ENCODE measurements at places on chromosomes 4 and X.

DNA sequence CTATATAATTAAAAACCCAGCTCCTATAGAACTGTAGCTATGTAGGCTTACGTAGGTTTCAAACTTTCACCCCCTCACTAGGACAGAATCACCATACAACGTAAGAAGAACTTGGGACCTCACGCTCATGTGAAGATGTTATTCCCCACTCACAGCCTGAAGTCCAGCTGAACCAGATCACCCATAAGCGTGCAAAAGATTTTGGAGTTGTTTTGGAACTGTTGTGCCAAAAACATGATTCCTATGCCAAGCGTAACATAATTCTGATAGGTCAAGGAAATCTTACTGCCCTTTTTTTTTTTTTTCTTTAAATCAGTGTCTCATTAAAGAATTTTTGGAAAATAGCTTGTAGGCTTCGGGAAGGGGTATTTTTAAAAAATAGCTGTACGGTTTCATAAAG is 57.0 kb downstream of the LCORL start:
- DNase-seq: no peak

DNA sequence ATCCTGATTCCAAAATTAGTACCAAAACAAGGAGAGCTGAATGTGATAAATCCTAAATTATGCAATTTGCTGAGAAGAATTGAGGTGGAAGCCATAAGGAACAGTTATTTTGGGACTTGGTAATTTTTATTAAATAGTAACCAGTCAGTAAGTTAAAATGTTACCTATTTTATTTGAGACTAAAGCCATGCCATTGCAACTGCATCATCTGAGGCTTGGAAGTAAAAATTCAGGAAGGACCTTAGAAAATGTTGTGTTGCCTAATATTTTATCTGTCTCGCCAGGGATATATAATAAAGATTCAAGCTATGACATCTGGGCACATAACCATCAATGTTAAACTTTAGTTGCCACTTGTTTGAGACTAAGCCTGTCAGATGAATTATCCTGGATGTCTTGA is 341.3 kb upstream of the MAGEB16 start:
- no peak for DNase-seq

- no peak for DNase-seq
Measured at GRCh38 chr4:112982680-112983079, 66.8 kb upstream of the ANK2 start.

DNA sequence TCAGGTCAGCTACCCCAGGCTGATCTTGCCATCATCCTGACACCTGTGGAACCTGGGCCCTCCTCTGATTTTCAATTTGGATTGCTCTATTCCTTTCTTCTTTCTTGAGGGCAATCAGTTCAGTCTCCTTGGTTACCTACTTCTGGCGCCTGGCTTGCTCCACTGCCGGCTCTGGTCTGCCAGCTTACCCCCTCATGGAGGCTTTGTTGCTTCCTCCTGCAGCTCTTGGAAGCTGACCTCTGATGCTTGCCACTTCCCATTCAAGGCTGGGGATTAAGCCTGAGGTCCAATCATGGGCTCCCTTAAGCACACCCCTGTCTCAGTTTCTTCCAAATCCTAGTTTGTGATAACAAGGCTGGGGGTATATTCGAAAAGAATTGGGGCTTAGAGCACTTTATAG is 5.4 kb downstream of the TMEM154 start:
- DNase-seq: no peak

- DNase-seq: no peak
Measured at GRCh38 chrX:67563469-67564448, 19.9 kb downstream of the AR start.

DNA sequence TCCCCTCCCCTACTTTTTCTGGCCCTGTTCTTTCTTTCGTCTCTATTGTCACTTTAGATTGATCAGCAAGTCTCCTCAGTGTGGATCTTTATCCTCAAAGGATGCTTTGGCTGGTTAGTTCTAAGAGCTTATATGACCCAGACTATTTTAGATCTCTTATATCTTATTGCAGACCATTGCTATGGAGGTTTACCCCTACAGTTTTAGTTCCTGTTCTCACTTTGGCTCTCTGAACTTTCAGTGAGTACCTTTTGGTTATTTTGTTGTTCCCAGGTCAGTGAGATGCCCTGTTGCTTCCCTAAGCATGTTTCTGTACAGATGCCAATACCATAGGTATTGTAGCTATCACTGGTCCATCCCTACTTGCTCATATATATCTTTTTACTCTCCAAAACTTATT is 24.0 kb upstream of the MED14 start:
- DNase-seq: no peak

DNA sequence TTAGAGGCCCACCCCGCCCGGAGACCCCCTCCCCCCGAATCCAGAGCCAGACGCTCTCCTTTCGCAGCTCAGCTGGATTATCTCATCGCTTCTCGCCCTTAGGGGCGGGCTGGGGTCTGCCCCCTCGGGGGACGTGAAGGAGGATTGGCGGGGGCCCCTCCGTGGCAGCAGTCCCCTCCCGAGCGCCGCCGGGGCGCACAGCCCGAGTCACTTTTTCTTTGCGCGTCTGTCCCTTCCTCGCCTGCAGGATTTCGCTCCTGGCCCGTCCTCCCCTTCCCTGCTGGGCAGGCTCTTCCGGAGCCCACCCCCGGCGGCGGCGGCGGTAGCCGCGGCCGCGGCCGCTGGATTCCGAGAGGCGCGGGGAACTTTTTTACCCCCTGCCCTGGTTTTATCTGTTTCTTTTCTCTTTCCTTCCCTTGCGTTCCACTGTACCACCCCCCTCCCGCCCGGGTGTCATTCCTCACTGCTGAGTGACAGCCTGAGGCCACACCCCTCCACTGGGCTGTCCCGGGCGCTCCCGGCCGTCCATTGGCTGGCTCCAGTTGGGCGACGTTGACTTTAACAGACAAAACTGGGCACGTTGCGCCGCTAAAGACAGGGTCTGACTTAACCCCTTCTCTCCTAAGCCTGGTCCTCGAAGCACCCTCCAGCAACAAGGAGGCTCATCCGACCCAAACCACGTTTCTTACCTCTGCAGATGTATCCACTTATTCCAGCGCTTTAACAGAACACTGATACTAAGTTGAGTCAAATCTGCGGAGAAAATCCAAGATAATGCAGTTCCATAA is 492 bp upstream of the NKX3-2 start:
- DNase-seq: no peak

DNA sequence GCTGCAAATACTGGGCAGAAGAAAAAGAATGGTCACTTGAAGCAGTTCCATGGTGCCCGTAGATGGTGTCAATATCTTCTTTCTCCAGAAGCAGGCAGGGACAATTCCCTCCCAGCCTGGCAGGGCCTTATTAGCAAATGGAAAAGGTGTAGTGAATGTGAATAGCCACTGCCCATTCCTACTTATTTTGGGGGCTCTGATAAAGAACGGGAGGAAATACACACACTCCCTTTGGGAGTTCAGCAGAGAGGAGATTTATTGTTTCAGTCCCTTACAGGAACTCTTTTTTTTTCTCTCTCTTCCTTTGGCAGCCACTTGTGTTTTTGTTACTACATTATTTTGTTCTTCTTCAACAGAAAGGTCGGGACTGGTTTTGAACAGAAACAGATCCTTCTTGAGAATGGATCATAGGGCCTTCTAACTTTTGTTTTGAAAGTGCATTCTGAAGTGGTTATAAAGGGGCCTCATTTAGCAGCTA is at the start of gene EMCN:
EMCN (minus strand) TSS at position 159 of the 478 bp plus-strand sequence; CDS start at position 51, 108 bp downstream.
- DNase-seq: no peak

DNA sequence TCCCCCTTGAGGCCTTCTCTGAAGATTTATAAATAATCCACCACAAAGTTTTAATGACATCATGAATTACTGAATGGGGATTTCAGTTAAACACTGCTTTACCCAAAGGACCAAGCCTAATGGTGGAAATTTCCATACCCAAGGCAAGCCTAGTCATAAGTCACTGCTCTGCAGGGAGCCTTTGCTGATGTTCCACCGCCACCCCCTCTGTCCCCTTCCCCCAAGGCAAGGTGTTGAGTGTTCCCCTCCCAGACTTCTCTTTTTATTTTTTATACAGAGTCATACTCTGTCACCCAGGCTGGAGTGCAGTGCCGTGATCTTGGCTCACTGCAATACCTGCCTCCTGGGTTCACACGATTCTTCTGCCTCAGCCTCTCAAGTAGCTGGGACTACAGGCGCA is 76.4 kb upstream of the FUNDC1 start:
- no peak for DNase-seq

GRCh38 chr4:78671903-78672815 is 104.0 kb upstream of the BMP2K start:
- DNase-seq: no peak

GRCh38 chr4:138410266-138410665 is 168.1 kb upstream of the SLC7A11 start:
- no peak for DNase-seq

- no peak for DNase-seq
Measured at GRCh38 chr4:10655968-10656367, 28.6 kb downstream of the CLNK start.

DNA sequence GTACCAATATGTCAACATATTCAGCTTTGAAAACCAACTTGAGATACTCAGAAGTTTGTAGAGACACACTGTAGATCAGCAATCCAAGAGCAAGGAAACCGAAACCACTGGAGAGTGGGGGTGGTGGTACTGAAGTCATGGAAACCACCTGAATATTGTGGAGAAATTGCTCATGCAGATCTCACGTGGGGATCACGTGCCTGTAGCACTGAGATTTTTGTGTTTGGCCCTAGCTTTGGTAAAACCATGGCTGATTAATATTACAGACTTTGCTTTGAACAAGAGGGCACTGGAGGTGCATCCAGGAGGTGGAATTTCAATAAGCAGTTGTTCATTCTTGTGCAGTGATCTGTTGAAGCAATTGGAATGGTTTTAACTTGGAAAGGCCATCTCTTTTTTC is 47.2 kb downstream of the GBA3 start:
- DNase-seq: no peak

DNA sequence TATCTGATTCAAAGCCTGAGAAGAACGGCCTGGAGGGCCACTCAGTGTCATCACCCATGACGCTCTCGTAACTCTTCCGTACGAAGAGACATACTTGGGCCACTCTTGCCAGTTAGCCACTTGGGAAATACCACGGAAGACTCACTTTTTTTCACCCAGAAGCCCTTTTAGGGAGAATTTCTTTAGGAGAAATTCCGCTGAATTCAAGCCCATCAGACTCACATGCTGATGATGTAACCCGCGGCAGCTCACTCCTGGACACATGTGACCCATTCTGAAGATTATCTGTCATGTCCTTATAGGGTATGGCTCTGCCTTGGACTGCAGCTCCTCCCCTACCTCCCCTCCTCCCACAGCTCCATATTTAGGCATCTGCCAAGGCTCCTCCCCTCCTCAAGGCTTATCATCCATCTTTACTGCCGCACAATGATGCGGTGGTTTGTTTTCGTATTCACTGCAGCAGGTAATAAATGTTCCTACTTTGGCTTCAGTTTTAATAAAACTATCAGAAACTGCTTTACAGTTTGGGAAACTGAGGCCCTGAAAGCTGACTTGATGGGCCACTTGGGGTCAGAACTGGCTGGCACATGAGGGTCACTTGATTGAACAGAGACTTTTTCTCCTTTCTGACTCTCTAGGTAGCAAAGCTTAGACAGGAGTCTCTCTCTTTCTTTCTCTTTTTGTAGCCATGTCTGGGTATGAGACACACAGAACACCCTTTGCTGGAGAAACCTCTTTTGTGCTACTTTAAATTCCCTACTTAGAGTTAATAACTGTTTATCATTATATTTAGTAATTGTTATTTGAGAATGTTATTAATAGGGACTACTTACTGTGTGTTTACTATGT is 42.1 kb downstream of the RHOH start:
- DNase-seq: no peak

DNA sequence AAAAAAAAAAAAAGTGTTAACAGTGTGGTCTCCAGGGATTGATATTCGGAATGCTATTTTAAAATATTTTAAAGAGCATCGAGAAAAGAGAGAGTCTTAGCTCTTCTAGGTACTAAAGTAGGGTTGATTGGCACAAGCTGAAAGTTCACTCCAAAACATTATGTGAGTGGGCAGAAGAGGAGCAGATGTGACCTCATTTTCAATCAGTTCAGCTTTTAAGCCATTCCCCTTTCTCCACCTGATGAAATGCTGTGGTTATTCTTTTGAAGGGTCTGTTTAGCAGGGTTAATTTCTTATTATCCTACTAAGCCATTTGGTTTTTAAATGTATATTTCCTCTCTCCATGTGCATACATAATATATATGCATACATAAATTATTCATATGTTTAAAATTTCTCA is 69.2 kb downstream of the GALNT7 start:
- DNase-seq: no peak

GRCh38 chrX:72094894-72095293 is 36.8 kb downstream of the RTL5 start:
- peak; percentile 83 for DNase-seq

DNA sequence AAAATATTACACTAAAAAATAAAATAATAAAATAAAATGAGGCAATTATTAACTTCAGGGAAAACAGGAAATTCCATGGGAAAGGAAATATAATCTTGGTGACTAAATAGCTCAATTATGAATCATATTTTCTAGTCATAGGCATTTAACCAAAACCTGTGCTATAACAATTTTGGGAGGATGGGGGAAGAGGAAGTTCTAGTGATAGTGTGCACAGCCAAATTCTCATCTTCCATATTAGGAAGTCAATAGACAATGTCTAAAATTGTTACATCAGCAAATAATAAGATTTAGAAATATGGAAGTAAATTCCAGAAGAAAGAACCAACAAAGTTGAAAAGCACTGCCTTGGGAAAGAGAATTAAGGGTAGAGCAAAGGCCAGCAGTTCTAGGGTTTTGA is 2.8 kb downstream of the AWAT2 start:
- no peak for DNase-seq

DNA sequence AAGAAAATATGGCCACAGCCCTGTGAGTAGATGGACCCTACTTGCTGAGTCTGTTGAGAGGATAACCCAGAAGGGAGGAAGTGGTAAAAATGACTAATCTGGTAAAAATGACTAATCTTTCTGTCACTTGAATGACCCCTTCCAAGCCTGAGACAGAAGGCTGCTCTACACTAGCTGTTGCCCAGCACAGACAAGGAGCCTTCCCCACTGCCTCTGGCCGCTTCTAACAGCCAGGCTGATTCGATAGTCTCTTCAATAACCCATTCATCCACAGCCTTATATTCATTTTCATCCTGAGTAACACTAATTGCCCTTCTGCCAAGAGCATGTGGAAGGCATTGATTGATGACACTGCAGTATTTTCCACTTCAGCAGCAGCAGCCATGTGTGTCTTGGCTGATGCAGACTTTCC is 18.4 kb downstream of the MAGEB17 start:
- DNase-seq: peak; percentile 26

DNA sequence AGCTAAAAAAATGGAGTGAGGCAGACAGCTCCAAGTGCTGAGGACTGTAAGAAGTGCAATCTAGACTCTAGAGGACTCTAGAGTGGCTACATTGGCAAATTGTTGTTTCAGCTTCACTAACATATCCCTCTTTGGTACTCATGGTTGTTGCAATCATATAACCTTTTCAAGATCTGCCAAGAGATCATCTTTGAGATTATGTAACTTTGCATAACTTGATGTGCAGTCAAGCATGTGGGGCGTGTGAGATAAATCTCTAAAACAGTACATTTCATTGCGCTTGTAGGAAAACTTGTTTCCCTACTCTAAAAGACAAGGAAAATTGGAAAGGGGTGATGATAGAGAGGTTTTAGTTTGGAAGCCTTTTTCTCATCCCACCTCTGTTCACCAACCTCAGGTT is 11.2 kb upstream of the BRS3 start:
- DNase-seq: no peak
